ENCODE measurements at places on chromosomes 7 and 10.
A peak's percentile ranks its signal among the peaks of the same experiment; 100 is the strongest.

DNA sequence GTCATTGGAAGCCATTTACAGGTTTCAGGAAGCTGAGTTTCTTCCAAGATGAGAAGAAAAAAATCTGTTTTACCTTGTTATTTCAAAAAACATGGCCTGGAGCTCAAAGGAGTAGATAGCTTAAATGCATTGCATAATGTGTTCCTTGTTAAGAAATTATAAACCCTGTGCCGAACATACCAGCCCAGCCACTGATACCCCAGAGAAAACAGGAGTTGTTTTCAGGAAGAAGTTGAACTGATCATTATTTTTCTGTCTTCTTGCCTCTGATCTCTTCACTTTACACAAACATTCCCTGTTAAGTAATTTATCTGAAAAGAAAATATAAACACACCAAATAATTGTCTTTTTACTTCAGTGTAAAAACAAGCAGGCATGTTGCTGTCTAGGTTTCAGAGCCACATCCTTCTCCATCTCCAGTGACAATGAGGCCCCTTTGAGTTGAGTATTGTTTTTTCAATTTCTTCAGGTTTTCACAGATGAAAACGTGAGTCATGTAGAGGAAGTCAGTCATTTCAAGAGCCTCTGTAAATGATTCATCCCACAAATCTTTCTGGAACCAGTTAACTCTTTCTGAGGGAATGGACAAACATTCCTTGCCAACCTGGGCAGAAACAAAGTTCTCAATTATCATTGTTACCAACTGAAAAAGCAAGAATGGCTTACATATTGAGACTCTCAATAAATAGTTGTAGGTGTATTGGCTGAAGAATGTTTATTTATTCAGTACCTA lies 244.2 kb downstream of the IPMK start:
- peak; percentile 51 for DNase-seq

DNA sequence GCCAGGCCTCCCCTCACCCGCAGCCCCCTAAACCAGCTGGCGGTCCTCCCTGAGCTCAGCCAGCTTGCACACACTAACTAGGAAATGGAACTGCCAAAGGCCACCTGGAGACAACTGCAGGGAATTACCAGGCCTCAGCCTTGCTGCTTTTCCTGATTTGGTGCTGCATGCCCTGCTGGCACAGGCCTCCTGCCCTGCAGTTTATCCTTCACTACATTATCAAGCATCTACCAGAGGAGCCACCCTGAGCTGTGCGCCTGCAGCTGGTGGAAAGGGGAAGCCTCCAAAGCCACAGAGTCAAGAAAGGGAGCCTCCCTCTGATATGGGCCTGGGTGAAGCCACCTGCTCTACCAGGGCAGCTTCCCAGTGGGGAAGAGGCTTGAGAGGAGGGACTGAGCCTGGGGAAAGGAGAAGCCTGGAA lies 139.8 kb downstream of the GRID1 start:
- DNase-seq, result no peak

DNA sequence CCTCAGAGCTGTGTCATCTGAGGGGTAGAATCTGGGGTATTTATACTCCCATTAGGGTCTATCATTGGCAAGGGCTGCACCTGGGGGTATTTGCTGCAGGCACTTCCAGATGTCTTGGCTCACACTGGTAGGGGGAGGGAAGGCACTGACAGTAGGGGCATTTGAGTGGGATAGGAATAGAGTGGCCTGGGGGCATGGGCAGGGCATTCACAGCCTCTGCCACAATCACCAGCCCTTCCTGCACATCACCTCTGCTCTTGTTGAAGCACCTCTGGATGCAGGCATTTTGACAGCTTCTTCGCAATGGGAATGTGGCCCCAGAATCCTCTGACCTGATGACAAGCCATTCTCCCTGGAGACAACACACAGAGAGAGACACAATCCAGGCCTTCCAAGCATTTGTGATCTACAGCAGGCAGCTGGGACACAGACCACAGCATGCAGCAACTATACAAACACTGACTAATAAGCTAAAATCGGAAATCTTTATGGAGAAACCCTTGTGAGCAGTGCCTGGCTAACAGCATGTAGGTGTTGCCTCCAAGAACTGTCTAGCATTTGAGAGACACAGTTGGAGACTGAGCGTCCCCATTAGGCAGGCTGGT lies 178.5 kb downstream of the KCNMA1 start:
- no peak for DNase-seq

- DNase-seq, result no peak
Measured at GRCh38 chr10:100621360-100622205, 85.8 kb downstream of the HIF1AN start.

DNA sequence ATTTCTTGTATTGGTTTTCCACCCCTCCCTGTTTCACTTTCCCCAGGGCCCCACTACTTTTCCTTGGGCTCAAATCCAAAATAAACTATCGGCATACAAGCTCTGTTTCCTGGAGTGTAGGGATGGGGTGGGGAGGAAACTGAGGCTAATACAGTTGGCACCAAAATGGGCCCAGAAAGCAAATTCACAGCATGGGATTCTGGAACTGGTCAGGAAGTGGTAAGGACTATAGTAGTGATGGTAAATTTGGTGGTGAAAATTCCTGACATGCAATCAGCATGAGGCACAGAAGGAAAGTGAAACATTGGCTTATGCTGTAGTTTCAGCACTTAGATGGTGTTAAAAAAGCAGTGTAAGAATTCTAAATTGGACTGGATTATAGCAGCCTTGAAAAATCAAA lies 8.7 kb upstream of the SAMD9L start:
- DNase-seq, result no peak

GRCh38 chr7:28579571-28579970 lies 167.3 kb downstream of the CREB5 start:
- no peak for DNase-seq

- DNase-seq, result no peak
Measured at GRCh38 chr7:868189-868486, 8.2 kb upstream of the GET4 start.

DNA sequence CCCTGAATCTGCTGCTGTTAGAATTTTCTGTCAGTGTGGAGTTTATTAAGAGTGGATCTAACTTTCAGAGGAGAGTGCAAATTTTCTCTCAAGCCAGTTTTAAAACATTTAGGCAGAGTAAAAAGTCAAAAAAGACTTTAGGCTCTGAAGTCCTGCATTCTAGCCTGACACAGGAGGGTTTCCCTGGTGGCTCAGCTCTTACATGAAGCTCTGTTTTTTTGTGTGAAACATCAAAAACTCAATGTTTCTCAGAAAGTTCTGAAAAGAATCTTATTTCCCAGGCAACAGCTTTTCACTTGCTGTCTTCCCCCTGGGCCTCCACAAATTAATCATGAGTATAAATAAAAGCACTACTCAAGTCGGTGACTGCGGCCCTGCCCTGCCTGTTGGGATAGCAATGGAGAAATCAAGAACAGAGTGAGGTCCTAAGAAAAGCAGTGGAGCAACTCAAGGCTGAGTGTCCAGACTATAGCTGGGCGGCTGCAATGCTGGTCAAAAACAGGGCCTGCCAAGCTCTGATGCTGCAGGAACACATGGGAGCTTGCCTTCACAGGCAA lies 22.3 kb upstream of the WDR11 start:
- DNase-seq, result no peak

DNA sequence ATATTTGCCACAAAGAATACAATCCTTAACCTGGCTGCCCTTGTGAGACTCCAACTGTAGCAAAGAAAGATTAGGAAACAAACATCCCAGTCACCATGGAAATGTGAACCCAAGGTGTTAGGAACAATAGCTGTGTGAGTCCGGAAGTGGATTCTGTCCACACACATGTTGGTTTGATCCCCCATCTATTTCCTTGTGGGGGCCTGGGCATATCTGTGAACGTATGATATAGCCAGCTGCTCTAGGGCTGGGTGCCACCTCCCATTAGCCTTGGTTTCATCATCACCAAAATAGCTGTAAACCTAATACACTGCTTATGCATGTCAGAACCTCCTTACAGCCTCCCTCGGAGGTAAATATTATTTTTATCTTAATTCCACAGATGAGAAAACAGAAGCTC lies 26.4 kb downstream of the GRK5 start:
- no peak for DNase-seq

DNA sequence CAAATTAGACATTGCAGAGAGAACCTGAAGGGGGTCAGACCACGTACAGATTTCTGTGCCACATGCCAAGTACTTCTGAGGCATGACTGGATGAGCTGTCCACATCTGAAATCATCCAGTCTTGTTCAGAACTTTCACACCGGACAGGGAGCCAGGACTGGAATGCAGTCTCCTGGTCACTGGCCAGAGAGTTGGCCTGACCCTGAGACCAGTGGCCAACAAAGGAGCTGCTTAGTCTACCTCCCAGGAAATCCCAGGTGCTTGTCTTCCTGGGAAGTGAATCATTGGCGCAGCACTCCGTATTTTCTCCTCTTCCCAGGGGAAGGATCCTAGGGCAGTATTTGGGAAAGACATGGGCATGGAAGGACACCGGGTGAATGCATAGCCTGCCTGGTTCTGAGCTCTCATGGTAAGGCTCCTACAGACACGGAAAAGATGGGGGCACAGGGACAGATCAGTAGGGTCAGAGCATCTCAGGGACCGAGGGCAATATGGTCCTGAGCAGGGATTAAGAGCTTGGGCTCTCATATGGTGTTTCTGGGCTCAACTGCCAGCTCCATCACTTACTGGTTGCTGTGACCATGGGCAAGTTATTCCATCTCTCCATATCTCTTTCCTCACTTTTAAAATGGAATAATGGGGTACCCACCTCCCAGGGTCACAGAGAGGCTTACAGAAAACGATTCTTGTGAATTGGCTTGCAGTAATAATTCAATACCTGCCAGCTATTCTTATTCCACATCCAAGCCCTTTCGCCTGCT lies 1.3 kb upstream of the SCD start:
- peak; percentile 66 for DNase-seq

DNA sequence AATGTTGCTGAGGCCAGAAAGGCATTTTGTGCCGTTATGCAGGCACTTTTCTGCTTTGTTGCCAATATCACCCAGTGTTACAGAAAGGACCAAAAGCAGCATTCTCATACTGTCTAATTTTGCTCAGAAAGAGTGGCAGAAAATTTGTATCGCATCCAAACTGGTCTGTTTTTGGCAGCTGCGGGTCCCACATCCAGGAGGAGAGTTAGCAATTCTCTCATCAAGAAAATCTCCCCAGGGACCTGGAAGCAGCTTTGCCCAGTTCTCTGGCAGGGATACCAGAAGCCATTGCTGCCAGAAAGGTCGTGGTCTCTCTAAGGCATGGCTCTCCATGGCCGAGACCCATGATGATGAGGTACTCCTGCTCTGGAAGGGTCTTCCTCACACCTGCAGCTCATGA lies 489.2 kb upstream of the ZMIZ1 start:
- no peak for DNase-seq

DNA sequence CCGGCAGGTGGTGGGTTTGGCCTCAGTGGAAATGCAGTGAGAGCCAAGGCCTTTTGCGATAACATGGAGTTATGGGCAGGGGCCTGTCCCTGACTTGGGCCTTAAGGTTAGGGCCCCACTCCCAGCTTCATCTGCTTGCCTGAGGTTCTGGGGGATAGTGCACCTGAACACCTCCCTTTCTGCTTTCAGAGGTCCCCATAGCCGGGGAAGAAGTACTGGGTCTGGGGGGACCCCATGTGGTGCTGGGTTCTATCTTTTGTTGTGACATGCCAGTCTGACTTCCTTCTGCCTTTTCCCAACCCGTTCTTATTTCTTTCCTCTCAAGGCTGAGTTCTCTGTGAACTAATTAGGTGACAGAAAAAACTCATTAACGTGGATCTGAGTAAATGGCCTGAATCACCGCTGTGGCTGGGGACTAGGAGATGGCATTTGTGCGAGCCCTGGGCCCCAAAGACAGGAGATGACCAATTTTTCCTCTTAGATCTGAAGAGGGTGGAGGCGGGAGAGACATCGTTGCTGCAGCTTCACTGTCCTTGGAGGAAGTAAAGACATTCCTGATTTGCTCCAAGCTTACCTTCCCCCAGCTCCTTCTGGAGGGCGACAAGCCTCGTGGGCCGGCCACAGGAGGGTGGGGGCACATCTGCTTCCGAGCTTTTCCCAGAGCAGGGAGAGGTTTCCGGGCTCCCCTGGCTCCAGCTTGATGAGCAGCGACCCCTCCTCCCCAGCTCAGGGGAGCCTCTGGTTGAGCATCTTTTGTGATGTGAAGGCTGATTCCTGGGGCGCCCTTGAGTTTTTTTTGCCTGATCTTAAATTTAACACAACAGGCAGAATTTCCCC lies 2.0 kb downstream of the AGAP3 start:
- DNase-seq, result no peak

DNA sequence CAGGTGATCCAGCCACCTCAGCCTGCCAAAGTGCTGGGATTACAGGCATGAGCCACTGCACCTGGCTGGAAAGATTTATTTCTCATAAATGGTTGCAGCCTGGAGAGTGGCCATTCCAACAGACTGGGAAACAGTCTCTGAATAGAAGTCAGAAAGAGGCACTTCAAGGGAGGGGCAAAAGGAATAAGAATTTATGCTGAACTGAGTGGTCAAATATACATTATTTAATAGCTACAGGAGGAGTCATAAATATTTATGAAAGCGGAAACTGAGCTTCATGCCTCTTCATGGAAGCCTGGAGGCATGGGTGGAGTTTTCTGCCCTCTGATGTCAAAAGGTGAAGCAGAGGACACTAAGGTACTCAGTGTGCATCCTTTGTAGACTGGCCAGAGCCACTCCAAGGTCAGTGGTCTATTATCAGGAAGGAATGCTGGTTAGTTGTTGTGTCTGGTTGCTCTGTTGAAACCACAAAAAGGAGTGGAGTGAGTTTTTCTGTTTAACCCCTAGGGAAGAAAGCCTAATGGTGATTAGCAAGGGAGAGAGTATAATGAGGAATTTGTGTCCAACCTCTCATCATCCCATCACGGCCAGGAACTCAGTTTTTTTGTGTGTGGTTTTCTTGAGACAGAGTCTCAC lies 9.3 kb upstream of the NRBF2 start:
- DNase-seq, result no peak

DNA sequence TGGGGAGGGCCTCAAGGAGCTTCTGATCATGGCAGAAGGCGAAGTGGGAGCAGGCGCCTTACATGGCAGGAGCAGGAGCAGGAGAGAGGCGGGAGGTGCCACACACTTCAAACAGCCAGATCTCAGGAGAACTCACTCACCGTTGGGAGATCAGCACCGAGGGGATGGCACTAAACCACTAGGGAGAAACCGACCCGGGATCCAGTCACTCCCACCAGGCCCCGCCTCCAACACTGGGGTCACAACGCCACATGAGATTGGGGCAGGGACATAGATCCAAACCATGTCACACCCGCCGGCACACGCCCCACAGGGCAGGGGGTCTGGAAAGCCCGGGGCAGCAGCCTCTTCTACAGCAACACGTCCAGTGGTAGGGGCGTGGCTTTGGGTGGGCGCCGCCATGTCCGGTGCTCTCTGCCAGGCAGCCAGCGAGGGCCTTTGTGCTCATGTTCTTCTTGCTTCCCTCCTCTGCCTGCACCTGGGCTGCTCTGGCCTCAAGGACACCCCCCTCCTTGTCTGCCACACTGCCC lies 233.8 kb upstream of the SHH start:
- no peak for DNase-seq

Measured in H54 (cell line).